ENCODE measurements at places on chromosomes 11 and 22. TPM values are rescaled to one million over a fixed set of nuclear protein-coding genes. Genes with fewer than 3 reads are reported as not detected.

SMTNL1 gene
- not detected for total RNA-seq

OR8G5 gene
- not detected for total RNA-seq

KRTAP5-7 gene
- total RNA-seq, result not detected

DBX1 gene
- total RNA-seq, result not detected

PHOX2A gene
- not detected for total RNA-seq

CDCA5 gene
- total RNA-seq, result 92.9 TPM

HTR3B gene
- not detected for total RNA-seq

MS4A8 gene
- total RNA-seq, result not detected

JHY gene
- 10.1 TPM for total RNA-seq

CCDC188 gene
- not detected for total RNA-seq

TPH1 gene
- 0.05 TPM for total RNA-seq

CARD16 gene
- not detected for total RNA-seq

GSTT2B gene
- total RNA-seq, result 6.5 TPM

SYT8 gene
- total RNA-seq, result 3.5 TPM

MMP8 gene
- total RNA-seq, result not detected

KRTAP5-2 gene
- not detected for total RNA-seq

CABP4 gene
- total RNA-seq, result not detected
